ENCODE measurements at places on chromosomes 1 and 21.

DNA sequence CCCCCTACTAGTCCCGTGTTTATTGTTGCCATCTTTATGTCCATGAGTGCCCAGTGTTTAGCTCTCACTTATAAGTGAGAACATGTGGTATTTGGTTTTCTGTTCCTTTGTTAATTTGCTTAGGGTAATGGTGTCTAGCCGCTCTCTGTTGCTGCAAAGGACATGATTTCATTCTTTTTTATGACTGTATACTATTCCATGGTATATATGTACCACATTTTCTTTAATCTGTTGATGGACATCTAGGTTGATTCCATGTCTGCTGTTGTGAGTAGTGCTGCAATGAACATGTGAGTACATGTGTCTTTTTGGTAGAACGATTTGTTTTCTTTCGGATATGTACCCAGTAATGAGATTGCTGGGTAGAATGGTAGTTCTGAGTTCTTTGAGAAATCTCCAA lies 44.2 kb upstream of the METTL18 start:
- no peak for DNase-seq

- DNase-seq: no peak
These were observed 55.9 kb downstream of the DAP3 start for GRCh38 chr1:155744711-155745283.

- no peak for DNase-seq
These were observed 2.5 kb downstream of the COL6A1 start for GRCh38 chr21:45983981-45984551.

DNA sequence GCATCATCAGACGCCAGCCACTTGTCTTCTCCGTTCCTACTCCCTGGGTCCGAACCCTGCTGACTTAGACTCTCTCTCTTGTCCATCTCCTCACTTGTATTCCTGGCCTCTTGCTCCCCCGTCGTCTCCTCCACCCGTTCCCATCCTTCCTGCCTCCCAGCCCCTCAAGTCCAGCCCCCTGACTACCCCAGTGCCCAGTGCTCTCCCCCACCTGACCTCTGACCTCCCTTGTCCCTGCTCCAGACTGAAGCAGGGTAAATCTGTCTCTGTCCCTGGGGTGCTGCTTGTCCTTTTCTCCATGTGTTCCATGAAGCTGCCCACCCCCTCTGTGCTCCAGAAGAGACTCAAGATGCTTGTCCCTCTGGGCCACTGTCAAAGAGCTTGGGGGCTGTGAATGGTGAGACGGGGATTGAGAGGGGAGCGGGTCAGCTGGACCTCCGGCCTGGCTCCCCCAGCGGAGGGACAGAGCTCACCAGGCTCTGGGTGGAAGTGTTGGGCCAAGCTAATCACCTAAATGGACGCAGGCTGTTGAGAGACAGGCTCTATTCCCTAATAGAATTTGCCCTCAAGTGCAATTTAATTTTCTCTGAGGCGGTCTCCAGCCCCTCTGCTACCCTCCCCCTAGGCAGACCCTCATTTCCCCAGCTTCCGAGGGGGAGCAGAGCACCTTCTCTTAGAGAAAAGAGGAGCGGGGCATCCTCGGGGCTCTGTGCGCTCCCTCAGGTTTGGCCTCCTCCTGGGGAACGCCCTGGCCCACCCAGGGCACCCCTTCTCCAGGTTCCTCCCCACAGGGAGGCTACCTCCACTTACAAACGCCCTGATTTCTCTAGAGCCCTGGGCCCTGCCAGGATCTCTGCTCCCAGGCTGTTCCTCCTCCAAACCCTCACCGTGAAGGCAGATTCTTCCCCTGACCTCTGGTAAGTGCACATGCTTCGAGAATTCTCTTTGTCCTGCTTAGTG lies 11.0 kb upstream of the LHX4 start:
- no peak for DNase-seq

- no peak for DNase-seq
These were observed 157.5 kb upstream of the FGGY start for GRCh38 chr1:59139396-59139795.

DNA sequence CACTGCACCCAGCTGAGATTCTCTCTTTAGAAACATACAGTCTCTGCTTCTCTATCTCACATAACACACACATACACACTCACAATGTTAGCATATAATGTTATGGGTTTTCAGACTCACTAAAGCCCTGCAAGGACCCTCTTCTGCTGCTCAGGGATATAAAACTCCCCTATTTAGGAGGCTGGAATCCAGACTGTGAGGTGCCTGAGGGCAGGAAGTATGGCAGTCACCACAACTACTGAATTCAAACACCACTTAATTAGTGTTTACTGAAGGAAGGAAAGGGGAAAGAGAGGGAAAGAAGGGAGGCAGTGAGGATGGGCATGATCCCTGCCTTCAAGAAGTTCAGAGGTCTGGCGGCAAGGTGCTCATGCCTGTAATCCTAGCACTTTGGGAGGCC lies 7.8 kb upstream of the CDK18 start:
- DNase-seq: no peak

GRCh38 chr1:43056981-43057391 lies 98.3 kb upstream of the SLC2A1 start:
- DNase-seq: no peak

GRCh38 chr1:53044926-53045325 lies 17.1 kb upstream of the PODN start:
- no peak for DNase-seq

GRCh38 chr1:117466761-117467160 lies 99.5 kb downstream of the MAN1A2 start:
- DNase-seq: no peak

- DNase-seq: no peak
These were observed 23.3 kb downstream of the KCNN3 start for GRCh38 chr1:154846565-154847442.

GRCh38 chr1:94094469-94095111 lies 26.4 kb downstream of the ABCA4 start:
- no peak for DNase-seq
